ENCODE measurements at places on chromosomes 7 and 10.

DNA sequence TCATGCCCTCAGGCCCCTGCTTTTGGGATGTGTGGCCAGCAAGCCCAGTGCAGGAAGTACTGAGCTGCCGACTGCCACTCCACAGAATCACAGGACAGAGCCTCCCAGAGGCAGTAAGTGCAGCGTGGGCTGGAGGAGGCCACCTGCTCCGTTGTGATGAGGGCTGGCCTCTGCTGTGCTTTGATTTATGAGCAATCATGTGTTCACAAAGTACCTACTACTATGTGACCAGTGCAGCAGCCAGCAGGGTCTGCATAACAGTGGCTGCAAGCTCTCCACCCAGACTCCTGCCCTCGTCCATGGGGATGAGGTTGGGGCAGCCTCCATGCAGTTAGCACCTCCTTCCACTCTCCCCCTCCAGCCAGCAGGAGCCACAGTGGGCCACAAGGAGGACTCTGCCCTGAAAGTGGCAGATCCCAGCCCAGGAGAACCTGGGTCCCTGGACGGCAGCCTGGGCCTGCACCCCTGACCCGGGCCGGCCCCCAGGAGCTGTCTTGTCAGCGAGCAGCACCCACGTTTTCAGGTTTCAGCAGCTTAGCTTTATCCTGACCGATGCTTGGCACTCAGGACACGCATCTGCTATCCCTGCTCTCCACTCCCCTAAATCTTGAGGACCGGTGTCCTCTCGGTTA, 37.7 kb upstream of the INSIG1 start:
- DNase-seq = no peak

DNA sequence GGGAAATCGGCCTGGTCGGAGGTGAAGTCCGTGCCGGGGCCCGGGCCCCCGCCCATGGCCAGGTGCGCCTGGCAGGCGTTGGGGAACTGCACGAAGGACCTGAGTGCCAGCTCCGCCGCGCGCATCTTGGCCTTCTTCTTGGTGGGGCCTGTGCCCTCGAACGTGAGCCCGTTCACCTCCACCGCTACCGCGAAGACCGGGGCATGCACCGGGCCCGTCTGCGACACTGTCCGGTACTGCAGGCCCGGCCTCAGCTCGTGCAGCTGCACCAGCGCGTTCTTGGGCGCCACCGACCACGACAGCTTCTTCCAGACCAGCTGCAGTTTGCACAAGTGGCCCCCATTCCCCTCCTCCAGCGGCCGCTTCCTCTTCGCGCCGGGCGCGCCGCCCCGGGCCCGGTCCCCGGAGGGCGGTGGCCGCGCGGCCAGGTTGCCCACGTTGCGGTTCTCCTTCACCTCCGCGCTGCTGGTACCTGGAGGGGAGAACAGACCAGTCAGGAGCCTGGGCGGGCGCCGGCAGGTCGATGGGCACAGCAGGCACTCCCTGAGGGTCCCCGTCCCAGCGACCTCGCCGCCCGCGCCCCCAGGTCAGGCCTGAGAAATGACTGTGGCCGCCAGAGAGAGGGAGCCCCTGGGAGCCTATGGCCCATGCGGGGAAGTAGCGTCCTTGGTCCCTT, 307.4 kb downstream of the WDR37 start:
- no peak for DNase-seq

- DNase-seq = no peak
Measured at GRCh38 chr10:83127942-83128575, 1011.2 kb upstream of the GHITM start.

GRCh38 chr7:92584953-92585352, 5.2 kb downstream of the FAM133B start:
- no peak for DNase-seq

DNA sequence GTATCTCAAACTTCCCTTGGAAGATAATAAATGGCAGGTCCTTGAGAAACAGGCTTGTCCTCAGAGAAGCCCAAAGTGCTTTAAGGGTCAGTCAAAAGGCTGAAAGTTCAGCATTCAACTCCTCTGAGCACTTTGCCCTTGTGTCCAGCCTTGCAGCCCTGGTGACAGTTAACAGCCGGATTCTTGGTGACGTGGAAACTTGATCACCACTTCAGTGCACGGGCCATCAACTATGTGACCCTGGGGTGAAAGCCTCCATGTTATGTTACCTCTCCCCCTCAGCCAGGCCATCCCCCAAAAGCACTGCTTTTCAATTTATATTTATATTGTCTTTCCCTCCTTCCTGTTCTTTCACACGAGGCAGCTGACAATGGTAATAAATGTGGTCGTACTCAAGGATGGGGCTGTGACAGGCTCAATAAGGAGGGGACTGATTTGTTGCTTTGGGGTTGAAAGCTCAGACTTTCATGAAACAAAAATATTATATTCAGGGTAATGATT, 164.0 kb upstream of the NRP1 start:
- no peak for DNase-seq

DNA sequence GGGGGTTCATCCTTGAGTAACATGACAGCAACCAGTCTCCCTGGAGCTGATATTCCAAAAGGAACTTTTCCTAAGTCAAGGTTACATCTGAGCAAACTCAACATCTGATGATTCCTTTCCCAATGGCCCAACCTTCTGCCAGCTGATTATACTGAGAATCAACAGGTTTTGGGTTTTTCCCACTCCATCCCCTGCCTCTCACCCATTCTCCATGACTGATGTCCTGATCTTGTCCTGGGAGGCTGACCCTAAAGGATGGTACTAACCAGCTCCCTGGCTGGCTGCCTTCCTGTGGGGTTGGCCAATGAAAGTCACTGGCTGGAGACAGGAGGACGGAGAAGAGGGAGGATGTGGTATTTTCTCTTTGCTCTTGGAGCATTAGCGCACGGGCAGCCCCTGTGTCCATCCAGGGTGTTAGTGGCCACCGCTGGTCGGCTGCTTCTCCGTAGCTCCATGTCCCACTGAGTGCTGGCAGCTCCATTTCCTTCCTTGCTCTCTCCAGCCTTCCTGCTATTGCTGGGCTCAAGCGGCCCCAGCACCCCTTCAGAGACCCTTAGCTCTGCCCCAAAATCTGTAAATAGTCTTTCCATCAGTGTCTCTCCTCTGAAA, 306.2 kb upstream of the PITRM1 start:
- no peak for DNase-seq

- DNase-seq = no peak
Measured at GRCh38 chr10:13969792-13970140, 361.0 kb downstream of the FRMD4A start.

DNA sequence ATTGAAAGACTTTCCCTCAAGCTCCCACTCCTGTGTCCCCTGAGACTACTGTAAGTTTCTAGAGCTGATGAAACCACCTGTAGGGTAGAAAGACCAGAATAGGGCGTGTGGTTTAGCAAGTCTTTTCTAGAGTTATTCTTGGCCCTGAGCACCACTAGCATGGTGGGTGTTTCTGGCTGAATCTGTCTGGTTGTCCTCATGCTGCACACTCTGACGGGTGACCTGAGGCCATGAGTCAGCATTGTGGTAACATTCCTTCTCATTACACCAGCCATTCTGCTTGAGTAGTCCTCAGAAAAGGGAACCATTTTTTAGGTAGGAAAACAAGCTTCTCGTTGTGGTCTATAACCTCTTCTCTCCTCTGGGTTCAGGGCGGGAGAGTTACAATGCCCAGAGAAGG, 250.3 kb downstream of the SNX13 start:
- no peak for DNase-seq

DNA sequence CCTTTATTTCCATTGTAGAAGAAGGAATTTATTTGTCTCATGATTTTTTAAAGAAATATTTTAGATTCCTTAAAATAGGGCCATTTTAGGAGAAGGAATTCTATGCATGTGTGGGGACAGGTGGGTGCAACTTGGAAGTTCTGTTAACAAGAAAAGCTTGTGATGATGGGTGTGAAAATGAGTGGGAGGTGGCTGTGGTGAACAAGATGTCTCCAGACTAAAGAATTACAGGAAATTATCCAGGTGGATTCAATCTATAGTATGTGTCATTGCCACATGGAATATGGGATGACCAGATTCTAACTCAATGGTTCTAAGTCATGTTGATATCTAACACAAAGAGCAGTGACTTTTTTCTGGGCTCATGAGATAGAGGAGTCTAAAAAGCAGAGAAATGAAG, 229.6 kb upstream of the IGFBP3 start:
- DNase-seq = no peak

DNA sequence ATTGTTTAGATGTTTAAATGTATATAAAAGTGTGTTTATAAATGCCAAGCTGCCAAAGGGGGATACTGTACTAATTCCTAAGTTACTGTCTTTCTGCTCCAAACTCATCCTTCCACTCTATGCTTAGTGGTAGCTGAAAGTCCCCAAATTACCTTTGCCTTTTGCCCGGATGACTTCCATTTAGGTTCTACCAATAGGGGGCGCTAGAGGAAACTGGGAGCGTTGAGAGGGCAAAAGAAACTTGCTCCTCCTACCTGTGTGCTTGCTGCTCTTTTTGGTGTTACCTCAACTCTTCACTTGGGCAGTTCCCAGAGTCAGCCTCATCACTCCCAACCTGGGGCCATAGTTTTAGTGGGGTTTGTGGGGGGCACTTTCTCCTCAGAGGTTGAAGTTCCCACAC, 5.9 kb upstream of the OR2A25 start:
- DNase-seq = no peak

GRCh38 chr7:10300577-10300976, 673.1 kb upstream of the PHF14 start:
- DNase-seq = no peak

DNA sequence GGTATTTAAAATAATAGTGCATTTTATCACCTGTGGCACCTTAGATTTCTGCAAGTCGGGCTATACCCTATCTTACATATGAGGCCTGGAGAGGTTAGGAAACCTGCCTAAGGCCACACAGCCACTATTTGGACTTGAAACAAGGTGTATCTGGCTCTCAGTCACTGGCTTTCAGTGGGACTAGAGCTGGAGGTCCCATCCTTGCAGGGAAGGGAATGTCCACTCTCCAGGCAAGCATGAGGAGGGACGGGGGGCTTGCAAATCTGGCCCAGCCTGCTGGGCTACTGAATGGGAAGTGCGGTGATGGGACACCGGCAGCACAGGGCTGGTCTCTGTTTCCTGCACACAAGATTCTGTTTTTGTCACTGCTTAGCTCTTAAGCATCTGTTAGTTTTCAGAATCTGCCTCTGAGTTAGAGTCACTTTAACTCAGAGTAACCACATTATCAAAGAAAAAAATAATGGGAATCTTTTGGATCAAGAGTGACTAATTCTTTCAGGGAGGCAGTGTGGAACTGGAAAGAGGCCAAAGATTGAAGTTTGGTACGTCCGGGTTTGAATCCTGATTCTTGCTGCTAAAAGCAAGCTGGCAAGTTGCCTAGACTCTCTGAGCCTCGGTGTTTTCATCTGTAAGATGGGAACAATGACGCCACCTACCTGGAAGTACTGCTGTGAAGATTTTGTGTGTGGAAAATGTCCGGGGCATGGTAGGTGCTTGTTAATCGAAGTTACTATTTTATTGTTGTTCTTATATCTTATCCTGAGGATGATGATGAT, 33.8 kb upstream of the HABP2 start:
- DNase-seq = no peak

DNA sequence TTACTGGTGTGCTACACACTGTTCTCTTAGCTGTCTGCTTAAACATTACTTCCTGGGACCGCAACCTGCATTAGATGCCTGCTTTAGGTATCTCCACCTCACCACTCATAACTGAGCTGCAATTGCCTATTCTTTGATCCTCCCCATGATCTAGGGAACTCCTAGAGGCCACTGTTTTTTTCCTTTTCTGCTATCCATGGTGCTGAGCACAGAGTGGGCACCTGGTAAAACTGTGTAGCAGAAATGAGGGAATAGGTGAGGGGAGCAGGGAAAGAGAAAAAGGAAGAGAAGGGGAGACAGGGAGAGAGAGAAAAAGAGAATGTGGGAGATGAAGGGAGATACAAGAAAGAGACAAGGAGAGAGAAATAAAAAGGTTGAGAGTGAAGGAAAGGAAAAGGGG, 434.9 kb downstream of the ADRA2A start:
- no peak for DNase-seq

All from NCI-H510A treated with DMSO at 0.1 percent for 48 hours (cell line).